ENCODE measurements at places on chromosomes 16 and 17. TPM values are rescaled to one million over a fixed set of nuclear protein-coding genes. Genes with fewer than 3 reads are reported as not detected.

DNA sequence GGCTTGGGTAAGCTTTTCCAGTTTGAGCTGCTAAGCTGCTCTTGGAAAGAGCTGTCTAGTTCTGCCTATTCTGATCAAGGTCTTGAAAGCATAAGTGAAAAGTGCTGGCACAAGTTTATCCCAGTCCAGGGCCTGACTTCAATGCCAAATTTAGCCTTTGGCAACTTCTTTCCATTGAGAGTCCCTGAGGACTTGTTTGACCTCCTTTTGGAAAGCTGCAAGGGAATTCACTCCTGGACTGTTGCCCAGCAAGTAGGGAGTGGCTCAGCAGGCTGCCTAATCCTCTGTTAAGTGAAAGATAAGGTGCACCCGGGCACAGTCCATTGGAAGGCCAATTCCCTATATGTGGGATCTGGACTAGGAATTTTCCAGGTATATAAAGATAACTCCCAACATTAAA lies 16.0 kb upstream of the TANC2 start:
- DNase-seq = no peak

The ALOX15 gene
- not detected for total RNA-seq

The PIRT gene
- not detected for total RNA-seq

- no peak for DNase-seq
These were observed 25.0 kb upstream of the EFCAB13 start for GRCh38 chr17:47298712-47299111.

The B3GNT9 gene
- total RNA-seq = 1.6 TPM

The PLD2 gene
- 58.7 TPM for total RNA-seq

The SNX11 gene
- total RNA-seq = 26.4 TPM

Data from endothelial cell of umbilical vein (primary cell).